Right ventricle myocardium inferior (tissue), 1 donor: ENCODE measurements at places on chromosomes 11 and 22. TPM values are rescaled to one million over a fixed set of nuclear protein-coding genes. Genes with fewer than 3 reads are reported as not detected.

GRCh38 chr11:66052664-66052982, 459 bp downstream of the SF3B2 start:
- no peak for DNase-seq

DNA sequence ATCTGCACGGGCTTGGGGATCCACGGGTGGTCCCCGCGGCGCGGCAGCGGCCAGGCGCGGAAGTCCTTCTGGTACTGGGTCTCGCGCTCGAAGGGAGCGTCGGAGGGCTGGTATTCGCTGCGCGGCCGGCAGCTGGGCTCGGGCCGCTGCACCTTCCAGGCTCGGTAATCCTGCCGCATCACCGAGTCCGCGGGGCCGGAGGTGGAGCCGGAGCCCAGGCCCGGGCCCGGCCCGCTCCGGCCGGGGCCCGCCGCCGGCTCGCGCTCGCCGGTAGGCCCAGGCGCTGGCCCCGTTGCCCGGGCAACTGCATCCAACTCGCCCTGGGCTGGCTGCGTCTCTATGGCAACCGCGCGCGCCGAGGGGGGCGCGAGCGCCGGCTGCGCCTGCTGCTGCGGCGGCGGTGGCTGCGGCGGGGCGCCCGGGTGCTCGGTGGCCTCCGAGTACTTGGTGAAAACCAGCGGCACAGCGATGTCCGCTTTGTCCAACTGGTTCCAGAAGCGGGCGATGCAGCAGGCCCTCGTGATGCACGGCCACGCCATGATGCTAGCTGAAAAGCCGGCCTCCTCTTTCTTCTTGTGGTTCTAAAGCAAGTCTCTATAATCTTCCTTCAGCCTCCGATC, 897 bp downstream of the MAP6 start:
- peak; percentile 77 for DNase-seq

Gene MIOX
- total RNA-seq, result not detected

GRCh38 chr11:68263444-68264035, 8.2 kb downstream of the C11orf24 start:
- DNase-seq, result no peak

Gene APOBEC3G
- total RNA-seq, result 3.3 TPM

Gene IFITM1
- total RNA-seq, result 125 TPM
